ENCODE measurements at places on chromosomes 11 and 22. TPM values are rescaled to one million over a fixed set of nuclear protein-coding genes. Genes with fewer than 3 reads are reported as not detected.

Gene MSANTD4
- 3.8 TPM for polyA plus RNA-seq

Gene ZNF70
- polyA plus RNA-seq: 0.47 TPM

Gene KCTD14
- not detected for polyA plus RNA-seq

Gene PTH
- not detected for polyA plus RNA-seq

Gene RAB38
- not detected for polyA plus RNA-seq

Gene FDXACB1
- 4.8 TPM for polyA plus RNA-seq

Gene OR8G1
- polyA plus RNA-seq: not detected

Gene SYCE3
- not detected for polyA plus RNA-seq

Measured in naive B cell (primary cell).